ENCODE measurements at places on chromosomes 1 and 21.
A peak's percentile ranks its signal among the peaks of the same experiment; 100 is the strongest.

GRCh38 chr1:17966341-17966740 lies 141.3 kb upstream of the IGSF21 start:
- DNase-seq = no peak

DNA sequence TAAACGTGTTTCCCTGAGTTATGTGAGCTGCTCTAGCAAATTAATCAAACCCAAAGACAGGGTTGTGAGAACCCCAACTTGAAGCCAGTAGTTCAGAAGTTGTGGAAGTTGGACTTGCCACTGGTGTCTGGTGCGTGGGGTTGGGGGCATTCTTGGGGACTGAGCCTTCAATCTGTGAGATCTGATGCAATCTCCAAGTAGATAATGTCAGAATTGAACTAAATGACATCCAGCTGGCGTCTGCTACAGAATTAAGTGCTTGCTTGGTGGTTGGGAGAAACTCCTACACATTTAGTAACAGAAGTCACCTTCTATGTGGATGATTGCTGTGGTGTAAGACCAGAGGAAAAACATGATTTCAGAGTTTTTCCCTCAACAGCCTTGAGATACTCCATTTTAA lies 207.4 kb downstream of the FGGY start:
- no peak for DNase-seq

GRCh38 chr1:116257836-116258235 lies 115.2 kb upstream of the ATP1A1 start:
- DNase-seq = no peak

DNA sequence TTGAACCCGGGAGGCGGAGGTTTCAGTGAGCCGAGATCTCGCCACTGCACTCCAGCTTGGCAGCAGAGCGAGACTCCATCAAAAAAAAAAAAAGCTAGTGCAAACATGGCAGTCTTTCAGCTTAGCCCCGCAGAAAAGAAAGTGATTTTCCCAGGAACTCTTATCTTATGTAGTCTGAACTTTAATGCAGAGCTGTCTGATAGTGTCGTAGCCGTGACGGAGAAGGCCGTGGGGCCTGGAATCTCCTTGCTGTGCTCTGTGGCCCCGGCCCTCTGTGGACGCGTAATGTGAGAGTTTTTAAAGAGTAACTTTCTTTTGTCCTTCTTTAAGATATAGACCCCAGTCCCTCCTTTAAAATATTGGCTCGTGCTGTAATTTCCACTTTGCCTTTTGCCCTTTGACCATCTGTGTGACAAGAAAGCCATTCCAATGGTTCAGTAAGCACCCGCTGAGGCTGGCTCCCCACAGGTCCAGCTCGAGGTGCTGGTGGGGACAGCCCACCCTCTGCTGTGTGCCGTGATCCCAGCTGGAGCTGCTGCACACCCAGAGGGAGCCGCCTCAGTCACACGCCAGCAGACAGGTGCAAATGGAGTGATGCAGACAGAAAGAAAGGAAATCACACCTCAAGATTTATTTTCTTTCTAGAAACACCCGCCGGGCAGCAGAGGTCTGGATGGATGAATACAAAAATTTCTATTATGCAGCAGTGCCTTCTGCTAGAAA lies 164.0 kb downstream of the PGBD5 start:
- no peak for DNase-seq

GRCh38 chr1:184356891-184357290 lies 29.9 kb upstream of the C1orf21 start:
- DNase-seq = no peak

DNA sequence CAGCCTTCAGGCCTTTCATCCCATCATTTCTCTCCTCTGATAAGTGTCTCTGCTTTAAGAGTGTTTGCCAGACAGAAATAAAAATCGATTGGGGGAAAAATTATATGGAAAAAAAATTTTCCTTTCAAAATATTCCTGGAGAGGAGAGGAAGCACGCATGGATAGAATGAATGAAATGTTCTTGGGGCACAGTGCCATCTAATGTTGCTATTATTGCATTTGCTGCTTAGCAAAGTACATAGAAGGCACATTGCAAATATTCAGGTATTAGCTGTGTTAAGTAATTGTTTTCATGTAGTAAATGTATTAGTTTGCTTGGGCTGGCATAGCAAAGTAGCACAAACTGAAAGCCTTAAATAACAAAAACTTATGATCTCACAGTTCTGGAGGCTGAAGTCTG lies 18.1 kb downstream of the B3GALT5 start:
- DNase-seq = no peak

GRCh38 chr1:179228783-179229213 lies 679 bp downstream of the ABL2 start:
- no peak for DNase-seq

GRCh38 chr21:42027085-42027821 lies 17.1 kb upstream of the ZBTB21 start:
- DNase-seq = no peak

GRCh38 chr1:208254862-208255261 lies 10.7 kb upstream of the PLXNA2 start:
- no peak for DNase-seq

GRCh38 chr1:10553118-10553517 lies 78.4 kb downstream of the PEX14 start:
- DNase-seq = no peak

- peak; percentile 9 for DNase-seq
These were observed 167.2 kb upstream of the POU3F1 start for GRCh38 chr1:38213646-38214434.

DNA sequence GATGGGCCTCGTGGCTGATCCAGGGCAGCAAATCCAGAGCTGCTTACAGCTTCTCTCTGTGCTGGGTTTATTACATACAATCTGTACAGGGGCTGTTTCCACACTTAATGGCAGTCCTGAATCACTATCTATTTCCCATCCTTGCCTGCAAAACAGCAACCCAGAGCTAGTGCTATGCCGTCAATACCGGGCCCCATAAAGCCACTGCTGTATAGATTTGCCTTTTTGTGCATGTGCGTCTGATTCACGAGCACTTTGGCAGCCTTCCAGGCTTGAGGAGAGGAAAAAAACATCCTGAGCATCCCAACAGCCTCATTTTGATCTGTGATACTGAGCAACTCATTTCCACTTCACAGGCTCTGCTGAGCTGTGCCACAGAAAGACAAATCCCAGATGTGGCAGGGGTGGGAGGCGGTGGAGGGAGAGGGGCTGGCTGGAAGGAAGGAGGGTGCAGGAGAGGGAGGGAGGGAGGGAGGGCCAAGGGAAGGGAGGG lies 65.2 kb upstream of the TARBP1 start:
- peak; percentile 81 for DNase-seq

GRCh38 chr1:65317866-65318653 lies 8.7 kb downstream of the DNAJC6 start:
- DNase-seq = no peak

- DNase-seq = no peak
These were observed 71.9 kb upstream of the C1orf174 start for GRCh38 chr1:3971981-3972380.

DNA sequence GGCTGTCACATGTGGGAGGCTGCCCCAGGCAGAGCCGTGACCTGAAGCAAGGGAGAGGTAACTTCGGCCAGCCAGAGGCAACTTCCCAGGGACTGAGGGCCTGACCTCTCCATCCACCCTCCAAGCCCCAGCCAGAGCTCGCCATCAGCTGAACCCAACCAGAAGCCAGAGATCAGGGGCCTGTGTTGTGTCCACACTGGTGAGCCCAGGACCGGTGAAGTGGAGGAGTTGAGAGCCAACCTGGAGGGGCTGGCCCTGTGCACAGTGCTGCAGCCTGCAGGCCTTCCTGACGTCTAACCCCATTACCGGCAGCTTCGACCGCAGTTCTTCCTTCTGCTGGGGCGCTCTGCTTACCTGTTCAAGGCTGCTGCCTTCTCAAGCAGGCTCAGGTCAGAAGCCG lies 19.6 kb upstream of the PDE9A start:
- no peak for DNase-seq

DNA sequence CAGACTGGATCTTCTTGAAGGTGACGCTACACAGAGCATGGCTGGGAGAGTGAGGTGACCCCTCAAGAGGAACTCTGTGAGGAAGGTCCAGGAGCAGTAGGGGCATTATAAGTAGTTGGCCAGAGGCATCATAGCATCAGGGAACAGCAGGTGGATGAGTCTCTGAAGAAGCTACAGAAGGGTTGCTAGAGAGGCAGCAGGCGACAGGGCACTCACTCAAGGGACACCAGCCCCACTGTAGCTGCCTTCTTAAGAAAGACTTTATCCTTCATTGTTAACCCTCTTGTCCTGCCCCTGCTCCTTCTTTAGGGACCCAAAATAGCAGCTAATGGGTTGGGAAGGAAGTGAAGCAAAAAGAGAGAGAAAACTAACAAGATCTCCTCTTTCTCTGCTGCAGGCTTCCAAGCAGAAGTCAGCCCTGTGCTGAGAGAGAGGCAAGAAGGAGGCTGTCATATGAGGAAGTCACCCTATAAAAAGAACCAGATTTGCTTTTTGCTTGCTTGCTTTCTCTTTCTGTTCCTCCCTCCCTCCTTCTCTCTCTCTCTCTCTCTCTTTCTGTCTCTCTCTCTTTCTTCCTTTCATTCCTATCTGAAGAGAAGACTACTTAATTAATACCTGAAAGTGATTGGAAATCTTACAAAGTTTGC lies 7.7 kb upstream of the CD5L start:
- DNase-seq = peak; percentile 44

DNA sequence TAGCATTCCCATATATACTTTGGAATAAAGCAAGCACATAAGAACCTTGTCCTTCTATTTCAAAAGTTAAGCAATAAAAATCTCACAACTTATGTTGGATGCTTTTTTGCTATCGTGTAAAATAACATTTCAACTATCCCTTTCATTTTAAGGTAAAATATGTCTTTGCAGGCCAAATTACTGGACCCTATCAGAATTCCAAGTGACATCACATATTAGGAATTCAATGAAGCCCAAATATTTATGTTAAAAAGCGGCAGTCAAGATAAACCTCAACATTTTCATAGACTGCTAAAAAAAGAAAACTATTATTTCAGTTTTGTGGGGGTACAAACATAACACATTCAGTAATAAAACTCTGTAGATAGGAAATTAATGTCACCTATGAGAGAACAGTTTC lies 252.0 kb downstream of the KCTD3 start:
- DNase-seq = no peak

DNA sequence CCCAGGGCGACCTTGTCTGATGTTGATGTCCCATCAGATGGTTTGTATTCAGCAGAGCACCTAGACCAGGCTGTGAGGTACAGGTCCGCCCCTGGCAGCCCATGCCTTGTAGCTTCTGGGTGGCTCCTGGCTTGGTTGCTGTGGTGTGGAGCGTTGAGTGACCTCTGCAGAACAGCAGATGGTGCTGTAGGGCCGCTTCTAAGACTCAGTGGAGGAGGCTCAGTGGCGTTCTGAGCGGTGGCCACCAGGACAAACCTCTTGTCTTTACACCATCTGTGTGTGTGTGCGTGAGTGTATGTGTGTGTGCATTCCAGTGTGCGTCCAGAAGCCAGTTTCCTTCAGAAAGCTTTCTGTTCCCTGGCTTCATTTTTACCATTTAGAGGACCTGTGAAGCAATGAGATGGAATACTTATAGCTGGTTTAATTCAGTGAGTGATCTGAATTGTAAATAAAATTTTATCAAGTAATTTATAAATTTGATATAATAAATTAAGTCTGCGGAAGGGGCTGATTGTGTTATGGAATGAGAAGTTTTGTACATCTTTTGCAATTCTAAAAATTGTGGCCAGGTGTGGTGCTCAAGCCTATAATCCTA lies 66.1 kb downstream of the ADARB1 start:
- DNase-seq = peak; percentile 92

DNA sequence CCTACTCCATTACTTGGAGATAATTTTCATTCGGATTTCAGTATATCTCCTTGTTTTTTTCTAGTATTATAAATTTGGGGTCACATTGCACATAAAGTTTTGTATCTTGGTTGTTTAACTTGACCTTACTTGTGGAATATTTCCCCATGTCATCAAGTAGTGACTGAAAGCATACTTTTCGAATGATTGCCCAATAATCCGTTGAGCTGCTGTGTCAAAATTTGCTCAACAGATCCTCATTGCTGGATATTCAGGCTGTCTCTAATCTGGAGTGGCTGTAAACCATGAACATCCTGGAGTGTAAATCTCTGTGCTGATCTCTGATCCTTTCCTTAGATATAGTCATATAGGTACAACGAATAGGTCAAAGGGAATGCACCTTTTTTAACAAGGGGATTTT lies 4.9 kb downstream of the NIPAL3 start:
- DNase-seq = peak; percentile 44

GRCh38 chr1:101005183-101005582 lies 20.4 kb downstream of the DPH5 start:
- DNase-seq = no peak

All from suppressor macrophage (primary cell).